Activated gamma-delta T cell treated with anti-CD3 and anti-CD28 coated beads, Interleukin-2, amount 50 U/mL, for 16 hours (primary cell): ENCODE measurements at places on chromosomes 12 and 14.

- no peak for DNase-seq
These were observed 216.6 kb downstream of the AKAP6 start for GRCh38 chr14:32545506-32546210.

DNA sequence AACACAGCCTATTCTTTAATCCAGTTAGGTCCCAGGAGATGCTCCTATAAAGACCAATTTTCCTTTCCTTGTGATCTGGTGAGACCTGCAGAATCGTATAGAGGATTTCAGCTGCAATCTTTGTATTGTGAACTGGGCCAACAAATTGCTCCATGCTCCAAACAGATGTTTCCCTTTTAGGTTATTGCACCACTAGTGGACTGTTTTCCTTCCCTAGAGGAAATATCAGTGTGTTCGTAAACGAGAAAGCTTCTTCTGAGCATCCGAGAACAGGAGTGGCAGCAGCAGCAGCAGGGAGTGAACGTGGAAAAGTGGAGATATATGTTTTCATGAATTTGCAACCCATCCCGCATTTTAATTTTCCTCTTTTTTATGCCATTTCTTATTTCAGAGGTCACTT, 344.1 kb upstream of the PDE3A start:
- no peak for DNase-seq

DNA sequence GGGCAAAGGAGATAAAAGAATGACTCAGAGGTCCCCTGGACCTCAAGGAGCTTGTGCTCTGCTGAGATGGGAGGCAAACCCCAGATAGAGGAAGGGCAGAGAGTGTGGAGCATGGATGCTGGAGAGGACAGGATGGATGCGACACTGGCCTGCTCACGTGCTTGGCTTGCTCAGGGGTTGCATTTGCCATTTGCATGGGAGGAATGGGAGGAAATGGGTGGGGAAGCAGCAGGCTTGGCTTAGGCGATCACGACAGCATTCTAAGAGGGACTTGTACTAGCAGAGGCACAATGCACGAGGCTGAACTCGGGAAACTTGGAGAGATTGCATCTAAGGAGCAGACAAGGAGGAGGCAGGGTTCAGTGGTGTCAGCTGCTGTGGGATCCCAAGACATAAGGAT, 19.8 kb downstream of the CD9 start:
- DNase-seq = no peak

DNA sequence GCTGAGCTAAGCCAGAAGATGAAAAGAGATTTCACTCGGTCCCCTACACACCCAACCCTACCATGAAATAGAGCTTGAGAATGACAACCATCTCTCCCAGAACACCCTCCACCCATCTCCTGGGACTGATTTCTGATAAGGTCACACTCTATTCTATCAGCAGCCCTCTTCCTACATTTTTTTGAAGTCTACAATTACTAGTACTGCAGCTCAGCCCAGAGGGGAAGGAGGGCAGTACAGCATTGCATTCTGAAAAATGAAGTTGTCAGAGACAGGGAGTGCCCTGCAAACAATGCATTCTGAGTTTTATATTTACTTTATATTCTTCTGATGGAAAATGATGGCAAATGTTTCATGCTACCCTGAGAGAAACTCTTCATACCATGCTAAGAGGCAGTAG, 318.5 kb downstream of the BCAT1 start:
- DNase-seq = no peak

- DNase-seq = no peak
These were observed 18.7 kb upstream of the SERPINA6 start for GRCh38 chr14:94341656-94342333.

DNA sequence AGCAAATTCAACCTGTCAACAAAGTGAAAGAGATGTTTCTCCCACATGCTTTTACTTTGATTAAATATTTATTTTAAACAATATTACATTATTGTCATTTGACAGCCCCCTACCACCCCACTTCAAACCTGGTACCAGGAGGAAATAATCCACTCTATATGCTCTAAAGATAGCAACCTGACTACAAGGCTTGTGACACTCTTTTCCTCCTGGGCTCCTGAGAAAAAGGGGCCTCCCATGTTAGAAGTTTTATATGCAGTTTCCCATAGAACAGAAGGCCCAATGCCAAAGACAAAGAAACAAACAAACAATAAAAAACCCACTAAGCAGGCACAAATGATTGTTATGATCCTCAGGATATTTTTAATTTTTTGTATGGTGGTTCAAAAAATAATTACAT, 73.6 kb downstream of the RPS29 start:
- DNase-seq = no peak

DNA sequence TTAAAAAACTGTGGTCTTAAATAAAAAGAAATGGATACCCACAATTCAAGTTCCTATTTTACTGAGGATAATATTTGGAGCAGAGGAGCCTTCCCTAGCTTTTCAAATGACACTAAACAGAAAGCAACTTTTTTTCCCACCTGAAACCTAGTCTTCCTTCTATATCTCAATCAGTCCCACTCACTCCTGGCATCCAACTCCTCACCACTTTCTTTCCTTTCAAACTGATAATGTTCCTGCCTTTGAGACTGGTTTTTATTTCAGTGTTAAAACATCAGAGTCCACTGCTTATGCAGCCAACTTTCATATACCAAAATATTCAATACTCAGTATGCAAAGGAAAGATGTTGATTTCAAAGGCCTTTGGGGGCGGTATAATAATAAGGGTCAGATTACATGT, 225.6 kb downstream of the GXYLT1 start:
- DNase-seq = no peak

DNA sequence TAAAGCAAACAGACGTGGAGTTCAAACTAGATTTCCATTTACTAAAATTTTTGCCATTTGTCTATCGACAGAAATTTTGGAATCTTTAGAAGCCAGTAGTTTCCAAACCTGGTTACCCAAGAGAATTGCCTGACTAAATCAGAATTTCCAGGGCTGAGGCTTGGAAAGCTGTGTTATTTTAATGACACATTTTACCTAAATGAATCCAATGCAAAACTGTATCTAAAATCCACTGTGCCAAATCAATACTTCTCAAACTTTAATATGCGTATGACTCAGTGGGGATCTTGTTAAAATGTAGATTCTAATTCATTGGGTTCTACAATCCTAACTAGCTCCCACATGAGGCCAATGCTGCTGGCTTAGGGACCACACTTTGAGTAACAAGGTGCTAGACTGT, 35.0 kb upstream of the TC2N start:
- no peak for DNase-seq

DNA sequence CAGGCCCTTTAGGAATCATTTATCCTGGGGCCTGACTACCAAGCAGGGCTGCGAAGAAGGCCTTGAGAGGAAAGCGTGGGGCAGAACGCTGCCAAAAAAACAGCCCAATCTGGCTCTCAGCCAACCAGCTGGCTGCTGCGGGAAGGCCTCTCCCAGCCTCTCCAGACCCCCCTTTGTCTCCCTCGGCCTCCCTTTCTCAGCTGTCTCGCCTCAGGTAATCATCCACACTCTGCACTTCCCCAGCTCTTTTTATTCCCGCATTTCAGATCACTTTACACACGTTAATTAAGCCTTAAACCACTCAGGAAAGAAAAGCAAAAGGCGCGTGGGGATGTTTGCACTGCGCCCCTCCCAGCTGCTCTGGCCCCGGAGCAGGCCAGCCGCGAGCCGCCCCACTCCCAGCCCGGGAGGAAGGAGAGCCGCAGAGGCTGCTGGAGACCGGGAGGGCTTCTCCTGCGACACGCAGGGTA, 208.2 kb upstream of the FOXN3 start:
- DNase-seq = no peak

- DNase-seq = no peak
These were observed 1.8 kb downstream of the CDK2AP1 start for GRCh38 chr12:123269896-123270213.

DNA sequence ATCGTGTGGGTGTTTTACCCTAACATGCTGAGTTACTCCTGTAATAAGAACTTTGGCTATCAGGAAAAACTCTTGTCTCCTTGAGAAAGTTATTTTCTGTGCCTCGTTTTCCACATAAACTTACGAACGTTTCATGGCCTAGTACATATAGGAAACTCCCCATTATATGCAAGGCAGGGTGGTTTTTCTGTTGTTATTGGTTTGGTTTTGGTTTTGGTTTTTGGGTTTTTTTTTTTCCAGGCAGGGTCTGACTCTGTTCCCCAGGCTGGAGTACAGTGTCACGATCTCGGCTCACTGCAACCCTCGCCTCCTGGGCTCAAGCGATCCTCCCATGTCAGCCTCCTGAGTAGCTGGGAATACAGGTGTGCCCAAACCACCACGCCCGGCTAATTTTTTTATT, 5.5 kb downstream of the OR6C3 start:
- DNase-seq = no peak

DNA sequence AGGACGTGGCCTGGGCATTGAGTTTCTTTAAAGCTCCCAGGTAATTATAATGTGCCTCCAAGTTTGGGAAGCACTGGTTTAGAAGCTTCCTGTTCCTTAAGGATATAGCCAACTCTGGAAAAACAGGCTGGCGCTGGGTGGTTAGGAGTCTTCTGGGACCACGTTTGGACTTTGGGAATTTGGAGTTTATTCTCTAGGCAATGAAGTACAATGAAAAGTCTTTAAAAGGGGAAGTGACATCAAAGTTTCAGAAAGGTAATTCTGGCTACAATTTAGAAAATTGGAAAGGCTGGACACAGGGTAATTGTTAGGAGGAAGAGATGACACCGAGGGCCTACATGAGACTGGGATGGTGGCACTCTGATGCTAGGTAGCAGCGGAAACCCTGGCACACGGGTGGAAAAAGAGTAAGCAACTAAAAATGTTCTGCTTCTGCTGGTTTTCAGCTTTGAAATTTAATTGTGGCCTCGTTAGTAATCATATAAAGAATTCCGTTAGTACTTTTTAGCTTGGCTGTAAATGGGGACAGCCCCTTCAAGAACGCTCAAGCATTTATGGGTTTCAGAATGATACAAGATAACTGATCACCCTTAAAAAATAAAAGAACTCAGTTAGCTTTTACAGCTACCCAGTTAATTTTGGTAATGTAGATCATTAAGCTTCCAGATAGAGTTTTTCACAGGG, 12.7 kb upstream of the DCP1B start:
- DNase-seq = no peak
